ENCODE measurements at places on chromosomes 1 and 21. TPM values are rescaled to one million over a fixed set of nuclear protein-coding genes. Genes with fewer than 3 reads are reported as not detected.

Gene RASAL2
- 27.2 TPM for polyA plus RNA-seq

Gene ELAPOR1
- 0.21 TPM for polyA plus RNA-seq

Gene CFAP107
- polyA plus RNA-seq = not detected

Gene COL18A1
- polyA plus RNA-seq = 18.9 TPM

Gene EFNA3
- 4.4 TPM for polyA plus RNA-seq

Gene TFB2M
- 28.6 TPM for polyA plus RNA-seq

DNA sequence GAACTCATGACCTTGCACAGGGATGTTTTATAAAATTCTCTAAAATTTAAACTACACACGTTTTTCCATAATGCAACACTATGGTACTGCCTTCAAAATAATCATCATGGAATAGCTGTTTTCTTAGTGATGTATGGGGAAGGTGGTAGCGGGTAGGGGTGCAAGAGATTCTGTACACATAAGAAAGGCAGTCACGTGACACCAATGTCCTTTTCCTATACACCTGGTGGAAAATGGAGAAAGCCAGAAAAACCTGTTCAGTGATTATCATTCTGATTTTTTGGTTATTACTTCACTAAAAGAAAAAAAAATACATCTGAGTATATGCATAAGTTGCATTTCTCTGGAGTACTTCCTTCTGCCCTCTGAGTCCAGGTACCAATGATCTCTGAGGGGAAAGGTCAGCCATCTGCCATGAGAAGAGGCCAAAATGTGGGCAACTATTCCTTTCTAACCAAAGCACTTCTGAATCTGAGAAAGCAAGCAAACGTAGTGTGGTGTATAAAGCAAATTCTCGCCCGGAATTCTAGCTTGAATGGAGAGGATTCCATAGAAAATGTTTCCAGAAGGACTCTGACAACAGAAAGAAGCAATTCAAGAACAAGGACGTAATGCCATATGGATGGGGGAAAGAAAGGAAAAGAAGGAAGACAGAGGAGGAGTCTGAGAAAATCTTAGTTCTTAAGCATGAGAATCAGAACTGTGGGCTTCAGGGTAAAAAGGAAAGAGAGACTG, 137.3 kb downstream of the RERE start:
- DNase-seq = no peak

DNA sequence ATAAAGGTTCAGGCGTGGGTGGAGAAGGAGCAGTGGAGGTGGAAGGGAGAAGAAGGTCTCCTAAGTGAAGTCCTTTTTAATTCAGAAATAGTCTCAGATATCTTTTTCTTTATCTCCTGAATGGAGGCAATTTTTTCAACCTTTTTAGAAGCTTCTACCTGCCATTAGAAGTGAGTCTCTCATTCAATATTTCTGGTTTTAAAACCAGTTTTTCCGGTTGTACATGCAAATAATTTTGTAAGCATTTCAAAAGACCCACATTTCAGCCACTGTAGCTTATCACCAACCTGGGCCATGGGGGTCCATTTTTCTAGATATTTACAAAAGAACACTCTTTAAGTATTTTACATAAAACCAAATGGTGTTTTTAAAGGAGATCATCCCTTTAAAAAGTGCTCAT, 1280.2 kb downstream of the NCAM2 start:
- DNase-seq = no peak

DNA sequence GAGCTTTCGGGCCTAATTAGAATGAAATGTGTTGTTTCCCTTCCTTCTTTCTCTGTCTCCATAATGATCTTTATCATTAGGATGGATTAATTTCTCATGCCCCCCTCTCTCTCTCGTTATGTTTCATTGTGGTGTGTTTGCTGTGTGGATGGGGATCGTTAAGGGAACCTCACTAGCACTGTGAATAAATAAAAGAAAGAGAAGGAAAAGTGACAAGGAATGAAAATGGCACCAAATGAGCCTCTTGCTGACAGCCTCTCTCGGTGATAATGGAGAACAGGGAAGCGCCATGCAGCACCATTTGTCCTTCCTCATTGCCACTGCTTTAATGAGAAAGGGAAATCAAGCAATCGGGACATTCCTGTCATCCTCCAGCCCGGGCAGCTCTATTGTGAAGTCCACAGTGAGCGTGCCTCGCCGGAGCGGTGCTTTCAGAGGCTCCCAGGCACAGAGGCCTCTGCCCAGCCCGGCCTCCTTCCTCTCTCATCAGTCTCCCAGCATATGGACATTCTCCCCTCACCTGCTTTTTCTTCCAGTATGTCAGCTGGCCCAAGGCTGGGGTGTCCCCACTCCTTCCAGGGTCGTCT, 265.7 kb upstream of the TMEM51 start:
- DNase-seq = no peak

- DNase-seq = no peak
Observed at GRCh38 chr1:173009597-173009996, 41.1 kb downstream of the TNFSF18 start.

DNA sequence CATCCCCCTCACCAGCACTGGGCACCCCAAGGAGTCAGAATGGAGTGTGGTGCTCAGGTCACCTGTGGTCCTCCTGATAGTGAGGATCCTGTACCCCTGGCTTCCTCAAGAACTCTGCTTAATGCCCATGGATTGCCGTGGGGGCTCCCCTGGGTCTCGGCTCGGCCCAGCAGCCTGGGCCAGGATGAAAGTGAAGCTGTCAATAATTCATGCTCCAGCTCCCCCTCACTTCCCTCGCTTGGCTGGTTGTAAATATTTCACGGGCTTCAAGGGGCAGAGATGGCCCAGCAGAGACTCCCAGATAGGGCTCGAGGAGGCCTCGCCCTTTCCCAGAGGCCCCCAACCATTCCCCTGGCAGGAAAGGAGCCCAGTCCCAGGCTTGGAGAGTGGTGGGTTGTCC, 42.6 kb upstream of the KCNA10 start:
- no peak for DNase-seq

DNA sequence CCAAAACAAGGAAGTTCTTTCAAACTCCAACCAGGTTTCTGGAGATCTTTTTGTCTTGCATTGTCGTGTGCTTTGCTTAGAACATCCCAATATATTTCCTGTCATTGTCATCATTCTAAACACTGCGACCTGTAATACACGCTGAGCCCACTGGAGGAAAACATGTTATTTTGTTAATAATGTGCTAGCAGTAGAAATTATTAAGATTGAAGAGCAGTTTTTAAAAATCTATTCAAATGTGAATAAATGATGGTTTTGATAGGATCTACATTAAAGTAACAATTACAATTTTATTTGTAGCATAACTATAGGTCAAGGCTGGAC, 268.5 kb downstream of the PTPRC start:
- no peak for DNase-seq

- no peak for DNase-seq
Observed at GRCh38 chr1:9062021-9062471, 7.4 kb downstream of the SLC2A5 start.

DNA sequence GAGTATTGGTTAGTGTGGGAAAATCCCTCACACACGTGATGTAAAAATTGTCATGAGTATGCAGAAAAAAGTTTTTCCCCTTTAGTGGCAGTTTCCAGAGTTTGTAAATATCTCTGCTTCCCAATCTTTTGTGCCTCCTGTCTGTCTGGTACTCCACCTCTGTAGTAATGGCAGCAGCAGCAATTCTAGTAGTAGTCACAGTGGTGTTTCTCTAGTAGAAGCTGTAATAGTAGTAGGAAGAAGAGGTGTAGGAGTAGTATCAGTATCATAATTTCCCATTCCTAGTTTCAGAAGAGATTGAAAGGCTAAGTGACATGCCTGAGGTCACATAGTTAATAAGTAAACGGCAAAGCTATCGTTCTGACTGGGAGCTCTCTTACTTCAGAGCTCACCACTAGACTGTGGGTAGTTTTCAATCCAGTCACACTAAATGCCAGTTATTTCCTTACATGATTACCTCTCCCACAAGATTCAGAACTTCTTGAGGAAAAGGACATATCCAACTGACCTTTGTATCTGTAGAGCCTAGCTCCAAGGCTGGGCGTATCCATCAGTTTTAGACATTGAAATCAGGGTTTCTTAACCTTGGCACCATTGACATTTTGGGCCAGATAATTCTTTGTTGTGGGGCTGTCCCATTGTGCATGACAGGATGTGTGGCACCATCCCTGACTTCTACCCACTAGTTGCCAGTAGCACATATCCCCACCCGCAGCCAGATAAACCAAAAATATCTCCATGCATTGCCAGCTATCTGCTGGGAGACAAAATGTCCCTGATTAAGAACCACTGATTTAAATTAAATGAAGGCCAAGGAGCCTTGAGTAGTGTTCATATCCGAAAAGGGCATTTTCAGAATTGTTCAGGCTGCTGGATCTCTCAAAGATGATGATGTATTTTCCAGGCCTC, 135.9 kb downstream of the FGGY start:
- no peak for DNase-seq

GRCh38 chr1:202270871-202271326, 70.8 kb downstream of the UBE2T start:
- no peak for DNase-seq

DNA sequence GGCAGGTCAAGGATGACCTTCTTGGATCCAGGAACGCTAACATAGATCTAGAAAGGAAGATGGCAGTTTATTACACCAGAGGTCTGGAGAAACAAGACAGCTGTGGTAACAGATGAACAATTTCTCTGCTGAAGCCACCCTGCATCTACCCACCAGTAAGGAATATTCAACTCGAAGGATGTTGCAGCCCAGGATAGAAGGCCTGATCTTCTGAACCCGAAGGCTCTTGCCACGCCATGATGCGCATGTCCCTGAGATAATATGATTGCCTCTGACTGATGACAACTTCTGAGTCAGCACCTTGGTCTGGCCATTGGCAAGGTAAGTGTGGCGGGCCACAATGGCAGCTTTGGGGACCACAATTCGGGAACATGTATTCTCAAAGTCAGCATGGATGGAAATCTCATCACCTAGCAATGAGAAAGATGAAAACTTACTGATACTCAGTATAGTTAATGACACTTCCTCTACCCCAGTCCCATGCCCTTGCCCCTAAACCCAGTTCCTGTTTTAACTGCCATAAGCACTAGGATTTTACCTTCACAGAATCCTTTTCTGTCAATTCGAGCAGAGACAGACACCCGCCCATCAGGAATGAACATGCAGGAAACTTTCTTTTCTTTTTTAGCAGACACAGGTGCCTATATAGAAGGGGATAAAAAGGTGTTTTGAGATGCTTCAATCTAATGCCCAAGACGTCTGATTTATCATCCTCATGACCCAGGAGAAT, 1.8 kb downstream of the TXNIP start:
- no peak for DNase-seq

- peak; percentile 68 for DNase-seq
Observed at GRCh38 chr1:219088778-219089557, 84.7 kb upstream of the LYPLAL1 start.

DNA sequence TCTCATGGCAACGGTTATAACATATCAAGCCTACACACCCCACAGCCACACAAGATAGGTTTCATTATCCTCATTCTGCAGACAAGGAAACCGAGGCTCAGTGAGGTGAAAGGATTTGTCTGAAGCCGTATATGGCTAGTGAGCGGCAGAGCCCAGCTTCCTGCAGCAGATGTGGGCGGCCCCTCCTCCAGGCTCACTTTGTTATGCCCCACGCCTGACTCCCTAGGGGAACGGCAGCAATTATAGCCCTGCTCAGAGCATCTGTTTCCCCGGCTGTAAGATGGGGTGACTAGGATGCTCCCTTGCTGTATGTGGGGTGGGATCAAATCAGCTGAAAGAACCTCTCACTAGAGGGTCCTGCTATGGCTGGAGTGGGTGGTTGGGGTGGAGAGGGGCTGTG, 22.1 kb downstream of the GRHL3 start:
- no peak for DNase-seq

Data from keratinocyte (primary cell).